ENCODE measurements at places on chromosomes 4 and X.

GRCh38 chr4:1474126-1475090, 68.2 kb upstream of the NKX1-1 start:
- no peak for DNase-seq

GRCh38 chrX:148874636-148875246, 374.3 kb downstream of the AFF2 start:
- no peak for DNase-seq

GRCh38 chrX:5998901-5999300, 229.8 kb downstream of the NLGN4X start:
- no peak for DNase-seq

GRCh38 chr4:77036206-77036605, 39.6 kb downstream of the CCNI start:
- no peak for DNase-seq

DNA sequence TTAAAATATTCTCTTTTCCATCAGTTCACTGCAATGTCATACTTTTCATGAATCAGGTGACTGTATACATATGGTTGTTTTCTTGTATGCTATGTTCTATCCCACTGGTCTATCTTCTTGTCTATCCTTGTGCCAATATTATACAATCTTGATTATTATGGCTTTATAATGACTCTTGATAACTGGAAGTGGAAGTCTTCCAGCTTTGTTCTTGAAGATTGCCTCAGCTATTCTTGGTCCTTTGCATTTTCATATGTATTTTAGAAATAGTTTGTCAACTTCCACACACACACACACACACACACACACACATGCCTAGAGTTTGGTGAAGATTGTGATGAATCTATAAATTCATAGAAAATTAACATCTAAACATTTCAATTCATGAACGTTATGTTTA, 67.9 kb downstream of the SHROOM3 start:
- DNase-seq, result no peak

DNA sequence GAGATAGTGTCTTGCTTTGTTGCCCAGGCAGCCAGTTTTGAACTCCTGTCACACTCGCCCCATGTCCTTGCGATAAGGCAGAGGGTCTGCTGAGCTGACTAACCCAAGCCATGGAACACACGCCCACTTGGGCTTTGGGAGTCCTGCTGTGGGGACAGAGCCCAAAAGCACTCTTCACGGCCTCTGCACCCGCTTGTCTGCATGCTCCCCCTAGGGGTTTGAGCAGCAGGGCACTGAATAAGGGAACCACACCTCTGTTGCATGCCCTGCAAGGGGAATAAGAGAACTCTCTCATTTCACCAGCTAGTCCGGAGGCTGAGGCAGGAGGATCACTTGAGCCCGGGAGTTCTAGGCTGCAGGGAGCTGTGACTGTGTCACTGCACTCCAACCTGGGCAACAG, 166.0 kb downstream of the STAG2 start:
- no peak for DNase-seq

GRCh38 chr4:74884266-74884665, 48.6 kb upstream of the PARM1 start:
- no peak for DNase-seq

- DNase-seq, result no peak
Measured at GRCh38 chr4:5034206-5034605, 14.9 kb upstream of the CYTL1 start.

- DNase-seq, result no peak
Measured at GRCh38 chrX:115560211-115560977, 580 bp upstream of the PLS3 start.

DNA sequence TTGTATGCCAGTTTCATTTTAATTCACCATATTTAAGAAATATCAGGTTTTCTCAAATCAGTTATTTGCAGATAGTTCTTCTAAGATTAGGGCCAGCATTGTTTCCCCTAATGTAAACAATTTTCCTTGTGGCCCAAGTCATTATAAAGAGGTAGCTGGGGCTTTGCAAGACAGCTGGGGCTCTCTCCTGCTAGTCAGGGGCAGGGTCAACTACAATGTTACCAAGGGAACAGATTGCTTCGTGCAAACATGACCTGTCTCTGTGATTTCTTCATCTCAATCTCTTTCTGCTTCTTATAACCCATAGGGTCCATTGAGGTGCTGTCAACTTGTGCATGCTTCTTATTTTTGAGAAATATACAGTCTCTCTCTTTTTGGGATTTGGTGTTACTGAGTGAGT, 12.1 kb downstream of the ARMCX6 start:
- DNase-seq, result no peak

DNA sequence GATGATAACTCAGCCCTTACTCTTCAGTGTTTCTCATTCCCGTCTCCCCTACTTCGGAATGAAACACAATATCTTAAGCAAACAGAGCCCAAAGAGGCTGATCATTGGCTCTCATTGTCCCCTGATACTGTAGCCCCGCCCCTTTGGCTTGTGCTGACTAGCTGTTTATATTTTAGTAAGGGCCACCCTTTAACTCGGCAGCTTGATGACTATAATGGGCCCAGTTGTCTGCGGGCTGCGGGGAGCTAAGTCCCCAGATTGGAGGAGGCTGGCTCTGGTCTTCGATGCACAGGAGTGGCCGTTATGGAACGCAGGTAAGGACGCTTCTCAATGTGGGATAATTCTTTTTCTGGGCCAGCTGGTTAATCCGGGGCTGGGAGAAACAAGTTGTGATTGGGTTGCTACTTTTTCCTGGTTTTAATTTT, at the start of gene TRIM2:
Gene TRIM2, plus strand, starts transcription at position 197 of the 425 bp plus-strand sequence. Its CDS starts 88 bp downstream, at position 285.
- peak; percentile 40 for DNase-seq

DNA sequence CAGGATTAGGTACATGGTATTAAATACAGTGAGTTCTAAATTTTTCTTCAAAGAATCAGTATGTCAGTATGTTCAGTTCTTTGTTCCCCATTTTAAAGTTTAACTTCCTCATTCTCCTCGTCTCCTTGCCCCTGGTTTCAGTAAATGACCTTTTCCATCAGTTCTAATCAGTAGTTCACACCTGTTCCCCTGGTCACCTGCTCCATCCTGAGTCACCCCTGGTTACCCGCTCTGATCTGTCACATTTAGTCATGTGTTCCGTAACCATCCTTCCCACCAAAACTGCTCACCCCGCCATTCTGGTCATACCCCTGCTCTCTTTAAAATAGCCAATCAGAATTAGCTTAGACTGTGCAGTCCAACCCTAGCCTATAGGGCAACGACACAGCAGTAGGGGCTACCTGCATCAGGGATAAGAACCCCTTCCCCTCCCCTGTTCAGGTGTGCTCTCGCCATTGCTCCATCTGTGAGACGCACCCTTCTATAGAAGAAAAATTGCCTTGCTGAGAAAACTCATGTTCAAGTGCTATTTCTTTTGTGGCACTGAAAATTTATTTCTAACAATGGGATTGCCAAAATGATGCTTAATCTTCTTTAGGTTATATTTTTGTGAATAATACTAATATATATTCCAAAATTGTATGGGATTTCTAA, 181.3 kb downstream of the OR13H1 start:
- DNase-seq, result no peak

DNA sequence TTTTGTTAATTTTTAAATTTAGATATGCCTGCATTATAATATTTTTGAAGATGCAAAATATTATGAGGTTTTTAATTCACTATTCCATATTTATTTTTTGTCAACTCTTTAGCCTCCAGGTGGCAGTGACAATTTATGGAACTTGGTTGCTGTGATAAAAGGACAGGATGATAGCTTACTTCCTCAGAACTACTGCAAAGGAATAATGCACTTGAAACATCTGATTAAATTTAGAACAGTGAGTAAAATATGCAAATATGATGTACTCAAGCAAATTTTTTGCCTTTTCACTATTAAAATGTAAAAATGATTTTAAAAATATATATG, 45.1 kb downstream of the SPATA4 start:
- no peak for DNase-seq

- no peak for DNase-seq
Measured at GRCh38 chr4:1826531-1827350, 29.2 kb downstream of the LETM1 start.

All from omental fat pad (tissue), 4 donors.